ENCODE measurements at places on chromosomes 7 and 10. TPM values are rescaled to one million over a fixed set of nuclear protein-coding genes. Genes with fewer than 3 reads are reported as not detected.

Gene ABCB4
- not detected for total RNA-seq

DNA sequence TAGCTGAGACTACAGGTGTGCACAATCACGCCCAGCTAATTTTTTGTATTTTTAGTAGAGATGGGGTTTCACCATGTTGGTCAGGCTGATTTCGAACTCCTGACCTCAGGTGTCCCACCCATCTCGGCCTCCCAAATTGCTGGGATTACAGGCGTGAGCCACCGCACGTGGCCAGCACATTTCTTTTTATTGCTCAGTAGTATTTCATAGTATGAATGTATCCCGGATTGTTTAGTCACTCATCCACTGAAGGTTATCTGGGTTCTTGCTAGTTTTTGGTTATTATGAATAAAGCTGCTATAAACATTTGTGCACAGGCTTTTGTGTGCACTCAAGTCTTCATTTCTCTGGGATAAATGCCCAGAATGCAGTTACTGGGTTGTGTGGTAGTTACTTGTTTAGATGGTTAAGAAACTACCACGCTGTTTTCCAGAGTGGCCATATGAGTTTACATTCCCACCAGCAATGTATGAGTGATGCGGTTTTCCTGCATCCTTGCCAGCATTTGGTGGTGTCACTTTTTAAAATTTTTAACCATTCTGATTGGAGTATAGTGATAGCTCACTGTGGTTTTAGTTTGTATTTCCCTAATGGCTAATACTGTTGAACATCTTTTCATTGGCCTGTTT is 275.8 kb upstream of the LYZL1 start:
- no peaks in the 10 kb centered on the region for H3K36me3 ChIP-seq
- no peak overlapping the region for H3K27ac ChIP-seq
- H3K27me3 ChIP-seq: peaks cover 7% of the 10 kb centered on the region
- no peak for DNase-seq

Gene H2BK1
- not detected for total RNA-seq

Gene EZH2
- 103 TPM for total RNA-seq

GRCh38 chr10:77959384-77959783 is 32.8 kb upstream of the DLG5 start:
- H3K4me1 ChIP-seq: peaks cover 3% of the 10 kb centered on the region
- no peaks in the 10 kb centered on the region for H3K36me3 ChIP-seq
- no peak for DNase-seq
- no peak overlapping the region for H3K27ac ChIP-seq

GRCh38 chr7:136877990-136878389 is 9.5 kb downstream of the CHRM2 start:
- H3K36me3 ChIP-seq: no peaks in the 10 kb centered on the region
- H3K4me1 ChIP-seq: no peaks in the 10 kb centered on the region
- no peak overlapping the region for H3K27ac ChIP-seq
- H3K4me3 ChIP-seq: no peak overlapping the region
- no peak for DNase-seq

Gene ASB15
- not detected for total RNA-seq

DNA sequence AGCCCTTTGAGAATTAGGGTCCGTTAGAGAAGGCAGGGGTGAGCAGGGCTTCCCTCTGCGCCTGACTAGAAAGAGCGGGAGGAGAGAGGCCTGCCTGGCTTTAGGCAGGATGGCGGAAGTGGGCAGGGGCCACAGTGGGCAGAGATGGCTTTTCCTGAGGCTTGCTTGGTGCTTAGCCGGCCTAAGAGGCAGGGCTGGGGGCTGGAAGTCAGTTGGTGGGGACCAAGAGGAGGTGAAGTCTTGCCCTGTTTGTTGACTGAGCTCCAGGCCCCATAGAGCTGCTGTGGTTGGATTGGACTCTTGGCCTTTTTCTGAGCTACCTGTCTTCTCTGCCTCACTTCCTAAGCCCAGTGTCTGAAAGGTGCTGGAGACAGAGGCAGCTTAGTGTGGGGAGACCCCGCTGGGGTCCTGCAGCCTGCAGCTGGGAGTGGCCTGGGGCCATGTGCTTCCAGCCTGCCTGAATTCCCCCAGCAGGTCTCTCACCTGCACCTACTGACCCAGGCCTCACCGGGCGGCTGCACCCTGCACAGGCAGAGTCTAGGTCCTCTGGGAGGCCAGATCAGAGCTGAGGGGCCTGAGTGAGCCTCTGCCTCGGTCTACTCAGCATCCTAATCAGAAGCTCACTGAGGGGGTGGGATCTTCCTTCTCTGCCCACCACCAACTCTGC is 4.8 kb downstream of the FAM241B start:
- no peak overlapping the region for H3K27ac ChIP-seq
- H3K36me3 ChIP-seq: peaks cover 6% of the 10 kb centered on the region
- peaks cover 5% of the 10 kb centered on the region for H3K4me1 ChIP-seq

Gene UNC5B
- not detected for total RNA-seq

- H3K36me3 ChIP-seq: no peaks in the 10 kb centered on the region
- H3K4me3 ChIP-seq: no peak overlapping the region
- no peak for DNase-seq
- H3K27ac ChIP-seq: no peak overlapping the region
These were observed 45.1 kb downstream of the ST8SIA6 start for GRCh38 chr10:17409170-17409733.

Measured in activated CD4-positive, alpha-beta memory T cell treated with anti-CD3 and anti-CD28 coated beads for 36 hours (primary cell).